Neural progenitor cell (in vitro differentiated cells): ENCODE measurements at places on chromosomes 16 and 17. TPM values are rescaled to one million over a fixed set of nuclear protein-coding genes. Genes with fewer than 3 reads are reported as not detected.

- no peak for DNase-seq
These were observed 453.2 kb upstream of the SOX9 start for GRCh38 chr17:71667661-71668060.

GAST gene
- not detected in 2 replicates for total RNA-seq

TMEM88 gene
- total RNA-seq = 13.8 and 53.7 TPM in 2 replicates

GRCh38 chr16:24853830-24854229, 8.1 kb downstream of the SLC5A11 start:
- no peak for DNase-seq

GRCh38 chr17:1108765-1109605, 70.8 kb downstream of the ABR start:
- DNase-seq = peak; percentile 68

GRCh38 chr17:71102777-71103176, 933.4 kb downstream of the KCNJ2 start:
- no peak for DNase-seq

GP1BA gene
- total RNA-seq = not detected in 2 replicates

DNA sequence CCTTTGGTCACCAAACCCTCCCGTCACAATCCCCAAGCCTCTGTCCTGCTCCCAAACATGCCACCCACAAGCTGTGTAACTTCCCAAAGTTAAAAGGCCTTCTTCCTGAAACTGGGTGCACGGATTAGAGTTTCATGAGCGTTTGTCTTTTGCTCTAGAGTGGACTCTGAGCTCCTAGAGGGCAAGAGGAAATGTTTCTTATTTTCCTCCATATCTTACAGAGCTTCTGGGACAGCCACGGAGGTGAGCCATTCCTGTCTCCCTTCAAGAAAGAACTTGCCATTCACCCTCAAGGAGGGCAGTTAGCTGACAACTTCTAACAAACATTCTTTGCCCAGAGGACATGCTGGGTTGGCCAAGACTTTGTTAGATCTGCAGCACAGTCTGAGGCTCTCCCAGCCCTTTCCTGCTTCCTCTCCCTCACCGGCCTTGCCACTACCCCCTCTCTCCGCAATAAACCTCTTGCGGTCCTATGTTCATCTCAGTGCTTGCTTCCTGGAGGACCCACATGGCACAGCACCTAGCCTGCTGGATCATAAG, 2.6 kb upstream of the MYCBPAP start:
- no peak for DNase-seq

MYCBPAP gene
- 3.5 and 3.8 TPM in 2 replicates for total RNA-seq

DNA sequence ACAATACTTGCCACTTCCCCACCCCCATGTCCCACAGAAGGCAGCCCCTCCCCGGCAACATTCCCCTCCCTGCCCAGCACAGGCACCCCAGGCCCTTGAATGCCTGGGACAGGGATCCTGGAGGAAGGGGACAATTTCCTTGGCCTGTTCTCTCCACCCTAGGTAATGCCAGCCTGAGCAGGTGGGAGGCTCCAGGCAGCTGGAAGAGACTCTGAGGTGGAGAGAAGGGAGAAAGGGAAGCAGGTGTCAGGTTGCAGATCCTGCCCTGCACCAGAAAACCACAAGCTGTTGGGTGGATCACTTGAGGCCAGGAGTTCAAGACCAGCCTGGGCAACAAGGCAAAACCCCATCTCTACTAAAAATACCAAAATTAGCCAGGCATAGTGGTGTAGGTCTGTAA, 8.9 kb downstream of the MPP2 start:
- DNase-seq = no peak

DNA sequence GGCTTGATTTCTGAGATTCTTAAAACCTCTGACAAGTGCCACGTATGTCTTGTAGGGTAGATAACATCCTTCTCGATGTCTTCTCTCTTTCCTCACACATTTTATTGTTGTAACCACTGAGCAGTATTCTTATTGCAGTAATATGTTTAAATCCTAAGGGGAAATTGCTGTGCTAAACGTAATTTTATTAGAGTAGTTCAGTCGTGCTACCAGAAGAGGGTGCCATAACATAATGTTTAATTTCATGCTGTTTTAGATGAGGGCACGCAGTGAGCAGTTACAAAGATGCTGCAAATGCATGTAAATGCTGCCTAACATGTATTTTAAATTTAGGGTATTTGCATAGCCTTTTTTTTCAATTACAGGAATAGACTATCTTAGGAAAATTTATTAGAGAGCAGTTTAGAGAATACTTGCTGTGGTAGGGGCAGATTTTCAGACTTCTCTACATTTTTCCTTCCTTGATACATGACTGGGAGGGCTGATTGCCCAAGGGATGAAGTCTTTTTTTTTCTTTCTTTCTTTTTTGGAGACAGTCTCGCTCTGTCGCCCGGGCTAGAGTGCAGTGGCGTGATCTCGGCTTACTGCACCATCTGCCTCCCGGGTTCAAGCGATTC, 51.7 kb downstream of the GAN start:
- peak; percentile 60 for DNase-seq

- peak; percentile 18 for DNase-seq
These were observed 12.6 kb downstream of the SNX20 start for GRCh38 chr16:50668368-50669008.

TEKT1 gene
- not detected in 2 replicates for total RNA-seq

- DNase-seq = no peak
These were observed 187.0 kb downstream of the SEC14L1 start for GRCh38 chr17:77327566-77328464.

SOX9 gene
- total RNA-seq = 10.6 and 12.7 TPM in 2 replicates

DNA sequence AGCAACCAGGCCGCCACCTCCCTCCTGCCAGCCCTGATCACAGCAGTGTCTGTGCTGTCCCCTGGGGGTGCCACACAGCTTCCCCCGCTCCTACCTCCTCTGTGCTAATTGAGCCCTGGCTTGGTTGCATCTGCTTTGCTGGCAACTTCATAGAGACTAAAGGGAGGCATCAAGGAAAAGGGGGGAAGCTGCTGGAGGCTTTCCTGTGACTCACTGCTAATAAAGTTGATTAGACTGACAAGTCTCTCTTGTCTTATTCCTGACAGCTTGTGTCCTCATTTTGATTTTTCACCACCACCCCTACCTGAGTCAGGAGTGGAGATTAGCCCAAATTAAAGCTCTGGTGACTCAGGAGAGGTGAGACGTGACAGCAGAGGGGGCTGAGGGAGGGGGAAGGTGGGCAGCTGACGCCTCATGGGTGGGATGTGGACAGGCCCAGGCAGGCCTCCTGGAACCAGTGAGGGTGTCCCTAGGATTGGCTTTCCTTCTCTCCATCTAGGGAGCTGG, 310.0 kb downstream of the CBLN1 start:
- no peak for DNase-seq

GRCh38 chr17:76208120-76208519, 32.2 kb downstream of the RNF157 start:
- no peak for DNase-seq

- no peak for DNase-seq
These were observed 17.7 kb downstream of the GFOD2 start for GRCh38 chr16:67701420-67701819.

CDH3 gene
- 3.9 and 11.0 TPM in 2 replicates for total RNA-seq

- peak; percentile 6 for DNase-seq
These were observed 135.8 kb downstream of the USP31 start for GRCh38 chr16:23013484-23013883.

DNA sequence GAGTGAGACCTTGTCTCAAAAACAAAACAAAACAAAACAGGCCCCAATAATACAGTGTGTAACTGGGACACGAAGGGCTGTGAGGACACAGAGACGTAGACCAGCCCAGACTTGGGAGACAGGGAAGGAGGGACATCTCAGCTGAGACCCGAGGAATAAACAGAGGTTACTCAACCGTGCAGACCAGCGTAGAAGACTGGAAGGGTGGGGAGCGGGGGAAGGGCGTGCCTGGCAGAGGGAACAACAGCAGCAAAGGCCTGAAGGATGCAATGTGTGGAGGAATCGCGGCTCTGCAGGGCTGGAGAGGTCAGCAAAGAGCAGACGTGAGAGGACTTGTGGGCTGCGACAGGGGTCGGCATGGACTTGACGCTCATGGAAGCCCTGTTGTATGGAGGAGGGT, 11.6 kb upstream of the CES4A start:
- peak; percentile 13 for DNase-seq

DNA sequence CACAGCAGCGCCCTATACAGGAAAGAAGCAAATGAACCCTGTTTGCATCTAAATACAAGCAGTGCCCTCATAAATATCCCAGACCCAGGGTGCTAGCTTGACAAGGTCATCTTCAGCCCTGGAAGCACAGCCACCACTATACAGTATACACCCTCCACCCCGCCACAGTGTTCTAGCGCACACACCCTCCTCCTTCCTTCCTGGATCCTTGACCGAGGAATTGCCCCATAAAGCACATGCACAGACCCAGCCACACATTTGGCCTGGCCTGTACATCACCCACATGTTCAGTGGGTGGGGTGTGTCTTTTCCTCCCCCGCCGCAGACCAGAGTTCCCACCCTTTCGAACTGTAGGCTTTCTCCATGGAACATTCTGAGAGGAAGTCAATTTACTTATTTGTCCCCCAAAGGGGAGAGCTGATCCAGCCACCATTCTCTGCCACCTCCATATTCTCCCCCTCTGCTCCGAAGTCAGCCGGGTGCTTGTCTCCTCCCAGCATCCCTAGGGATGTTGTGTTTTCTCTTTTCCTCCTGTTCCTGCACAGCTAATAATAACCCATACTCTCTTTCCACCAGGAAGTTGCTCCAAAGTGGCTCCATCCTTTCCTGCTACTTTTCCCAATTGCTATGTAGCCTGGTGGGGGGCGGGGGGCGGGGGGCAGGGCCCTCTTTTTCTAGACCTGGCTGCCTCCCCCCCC, 6.6 kb downstream of the ABI3 start:
- DNase-seq = no peak

DNAAF8 gene
- total RNA-seq = not detected in 2 replicates

DNA sequence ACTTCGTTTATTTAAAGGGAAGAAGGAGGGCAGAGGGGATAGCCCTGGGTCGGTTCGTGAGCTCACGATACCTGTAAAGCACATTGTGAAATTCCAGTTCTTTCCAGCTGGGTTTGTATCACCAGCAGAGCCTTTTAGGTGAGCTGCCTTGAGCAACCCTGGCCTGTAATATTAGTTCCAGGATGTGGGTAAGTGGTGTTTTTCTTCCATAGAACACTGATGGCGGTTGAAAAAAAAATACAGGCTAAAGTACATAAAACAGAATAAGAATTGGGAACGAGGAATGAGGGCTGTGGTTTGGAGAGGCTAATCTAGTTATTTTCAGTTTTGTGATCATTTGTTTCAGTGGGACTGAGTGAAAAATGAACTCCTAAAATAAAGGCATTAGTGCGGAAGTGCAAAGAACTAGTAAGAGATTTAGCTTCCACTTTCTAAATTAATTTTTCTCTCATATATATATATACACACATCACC, 20.6 kb downstream of the HS3ST3B1 start:
- DNase-seq = no peak

DNA sequence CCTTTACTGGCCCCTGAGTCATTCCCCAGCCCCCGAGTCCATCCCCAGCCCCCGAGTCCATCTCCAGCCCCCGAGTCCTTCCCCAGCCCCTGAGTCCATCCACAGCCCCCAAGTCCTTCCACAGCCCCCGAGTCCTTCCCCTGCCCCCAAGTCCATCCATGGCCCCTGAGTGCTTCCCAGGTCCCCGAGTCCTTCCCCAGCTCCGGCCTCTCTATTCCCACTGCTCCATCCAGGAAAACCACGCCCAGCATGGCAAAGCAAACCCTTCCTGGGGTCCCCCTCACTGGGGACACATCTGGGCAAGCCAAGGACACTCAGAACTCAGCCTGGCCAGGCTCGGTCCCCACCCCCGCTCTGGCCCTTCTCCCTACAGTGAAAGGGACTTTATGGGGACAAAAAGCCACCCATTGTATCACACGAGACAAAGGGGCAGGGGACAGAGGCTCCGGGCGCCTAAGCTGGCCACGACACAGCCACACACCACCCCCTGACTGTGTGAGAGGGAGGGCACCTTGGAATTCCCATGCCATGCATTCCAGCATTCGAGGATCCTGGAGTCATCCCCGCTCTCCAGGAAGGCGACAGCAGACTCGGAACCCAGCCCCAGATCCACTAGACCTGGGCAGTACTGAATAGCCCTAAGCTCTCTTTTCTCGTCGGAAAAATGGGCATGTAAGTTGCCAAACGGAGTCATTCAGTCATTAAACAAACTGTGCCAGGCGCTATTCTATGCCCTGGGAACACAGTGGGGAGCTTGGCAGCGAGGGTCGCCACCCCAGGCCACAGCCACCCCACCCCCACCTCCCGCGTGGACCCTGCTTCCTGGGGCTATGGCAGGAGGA, 14.0 kb downstream of the PLLP start:
- DNase-seq = peak; percentile 74

GRCh38 chr16:47731252-47731651, 270.1 kb downstream of the PHKB start:
- no peak for DNase-seq

DNA sequence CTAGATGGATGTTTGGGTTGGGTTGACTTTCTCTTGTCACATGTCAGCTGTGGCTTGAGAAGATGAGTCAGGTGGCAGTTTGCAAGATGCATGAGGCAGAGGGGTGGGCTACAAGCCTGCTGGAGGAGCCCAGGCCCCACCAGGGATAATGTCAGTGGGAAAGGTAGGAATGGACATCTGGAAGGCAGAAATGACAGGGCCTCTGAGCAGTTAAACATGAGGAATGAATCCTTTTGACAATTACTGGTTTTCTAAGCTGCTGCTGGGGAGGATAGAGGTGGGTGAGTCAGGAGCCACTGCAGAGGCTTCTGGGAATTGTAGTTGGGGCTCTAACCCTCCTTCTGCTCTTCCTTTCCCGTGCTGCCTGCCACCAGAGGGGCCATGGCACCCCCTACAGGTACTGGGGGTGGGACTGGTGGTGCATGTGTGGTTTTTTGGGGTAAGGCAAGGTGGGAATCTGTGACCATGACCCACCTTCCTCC, 15.7 kb downstream of the SLC52A1 start:
- DNase-seq = peak; percentile 25

TP53TG3B gene
- not detected in 2 replicates for total RNA-seq

DNA sequence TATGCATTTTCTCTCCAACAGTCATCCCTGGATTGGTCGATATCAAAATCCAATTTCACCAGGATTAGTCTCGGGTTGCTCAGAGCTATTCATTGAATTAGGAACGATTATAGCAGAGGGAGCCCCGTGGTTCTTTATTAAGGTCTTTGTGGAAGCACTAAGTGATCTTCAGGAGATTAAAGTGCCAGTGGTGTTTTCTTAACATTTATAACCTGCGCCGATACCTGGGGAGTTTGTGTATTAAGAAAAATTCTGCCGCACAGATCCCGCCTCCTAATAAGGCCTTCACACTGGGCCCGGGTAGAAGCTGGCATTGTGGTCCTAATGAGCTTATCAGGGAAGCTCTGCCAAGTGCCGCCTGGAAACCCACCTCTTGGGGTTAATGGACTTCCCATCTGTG, 238.7 kb downstream of the RBFOX1 start:
- no peak for DNase-seq

GRCh38 chr17:50397919-50398285, 579 bp upstream of the LRRC59 start:
- no peak for DNase-seq

SRCIN1 gene
- total RNA-seq = 3.8 and 15.6 TPM in 2 replicates

- DNase-seq = peak; percentile 32
These were observed 8.8 kb downstream of the NFATC3 start for GRCh38 chr16:68093816-68094613.
